ENCODE measurements at places on chromosomes 7 and 10.

GRCh38 chr10:74718208-74718607, 108.2 kb upstream of the KAT6B start:
- no peak for DNase-seq

GRCh38 chr7:37186753-37187152, 261.9 kb downstream of the ELMO1 start:
- DNase-seq, result no peak

- no peak for DNase-seq
Observed at GRCh38 chr7:318476-318875, 28.5 kb downstream of the FOXL3 start.

GRCh38 chr7:28157076-28157745, 23.4 kb downstream of the JAZF1 start:
- no peak for DNase-seq

GRCh38 chr7:94449151-94449725, 54.5 kb downstream of the COL1A2 start:
- peak; percentile 60 for DNase-seq

- no peak for DNase-seq
Observed at GRCh38 chr10:120628197-120628596, 171.2 kb downstream of the PLPP4 start.

GRCh38 chr10:97204826-97205679, 19.3 kb upstream of the SLIT1 start:
- no peak for DNase-seq

- no peak for DNase-seq
Observed at GRCh38 chr10:31920538-31920937, 8.1 kb downstream of the ARHGAP12 start.

- DNase-seq, result peak; percentile 49
Observed at GRCh38 chr10:18216482-18216881, 76.3 kb downstream of the CACNB2 start.

DNA sequence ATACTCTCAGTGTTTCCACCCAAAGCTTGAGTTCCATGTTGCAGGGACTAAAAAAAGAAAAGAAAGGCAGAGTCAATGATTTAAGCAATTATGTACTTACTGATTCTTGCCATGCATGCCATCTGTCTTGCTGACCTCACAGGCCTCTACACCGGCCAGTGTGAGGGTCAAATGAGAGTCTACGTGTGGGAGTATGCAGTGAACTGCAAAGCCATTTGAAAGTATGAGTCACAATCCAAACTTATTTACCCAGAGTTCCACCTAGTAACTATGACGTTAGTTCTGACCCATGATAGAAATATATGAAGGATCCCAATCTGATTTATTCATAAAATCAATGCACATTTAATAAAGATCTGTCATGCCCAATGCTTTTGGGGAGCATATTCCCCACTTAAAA, 26.5 kb downstream of the PDE1C start:
- DNase-seq, result peak; percentile 83

DNA sequence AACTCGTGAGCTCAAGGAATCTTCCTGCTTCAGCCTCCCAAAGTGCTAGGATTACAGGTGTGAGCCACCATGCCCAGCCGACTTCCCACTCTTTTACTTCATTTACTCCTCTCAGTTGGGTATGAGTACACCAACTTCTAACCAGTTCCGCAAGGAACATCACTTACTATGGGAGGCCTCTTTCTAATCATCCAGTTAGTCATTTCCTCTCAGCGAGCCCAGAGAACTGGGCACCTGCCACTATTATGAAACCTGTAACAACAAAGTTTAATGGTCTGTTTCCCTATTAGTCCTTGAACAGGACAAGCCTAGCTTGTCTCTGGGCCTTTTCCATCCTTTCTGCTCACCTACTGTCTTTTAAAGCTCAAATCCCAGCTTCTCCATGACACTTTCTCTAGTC, 88.8 kb downstream of the DNMBP start:
- peak; percentile 76 for DNase-seq

DNA sequence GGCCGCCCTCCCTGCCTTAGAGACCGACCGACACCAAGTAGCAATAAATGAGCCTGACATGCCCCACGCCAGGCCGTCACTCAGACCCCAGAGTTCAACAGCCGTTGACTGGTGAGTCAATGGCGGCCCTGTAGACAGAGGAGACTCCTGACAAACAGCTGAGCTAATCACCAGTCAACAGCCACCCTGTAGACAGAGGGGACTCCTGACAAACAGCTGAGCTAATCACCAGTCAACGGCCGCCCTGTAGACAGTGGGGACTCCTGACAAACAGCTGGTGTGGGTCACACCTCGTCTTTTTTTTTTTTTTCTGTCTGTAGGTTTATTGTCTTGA, 16.9 kb upstream of the KNDC1 start:
- no peak for DNase-seq

DNA sequence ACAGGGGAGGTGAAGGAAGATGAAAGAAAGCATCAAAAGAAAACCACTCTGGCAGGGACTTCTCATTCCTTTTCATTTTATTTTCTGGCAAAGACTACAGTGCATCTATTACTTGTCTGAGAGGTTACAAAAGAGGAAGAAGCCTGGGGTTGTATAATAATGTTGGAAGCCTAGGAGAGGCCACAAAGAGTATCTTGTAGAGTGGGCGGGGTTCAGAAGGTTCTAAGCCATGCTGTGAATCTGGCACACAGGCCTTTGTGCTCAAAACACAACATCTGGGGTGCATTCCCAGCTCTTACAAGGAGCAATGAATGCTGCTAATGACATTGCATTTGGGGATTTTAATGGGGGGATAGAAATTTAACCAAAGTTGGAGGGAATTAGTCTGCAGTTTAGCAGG, 49.4 kb downstream of the MRPL32 start:
- DNase-seq, result no peak

DNA sequence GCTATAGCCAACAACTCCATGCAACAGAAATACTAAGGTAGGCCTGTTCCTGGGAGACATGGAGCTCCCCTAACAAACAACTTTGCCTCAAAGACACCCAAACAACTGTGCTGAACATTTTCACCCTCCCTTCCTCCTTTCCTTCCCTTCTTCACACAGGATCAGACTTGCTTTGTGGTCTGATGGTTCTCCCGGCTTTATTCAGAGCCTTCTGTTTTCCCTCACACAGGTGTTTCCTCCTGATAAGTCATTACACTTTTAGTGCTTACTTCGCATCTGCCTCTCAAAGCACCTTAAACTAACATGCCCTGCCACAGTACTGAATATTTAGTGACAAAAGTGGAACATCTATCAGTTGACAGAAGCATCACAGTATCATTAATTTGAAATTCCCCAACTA, 56.3 kb upstream of the YAE1 start:
- DNase-seq, result no peak

- peak; percentile 51 for DNase-seq
Observed at GRCh38 chr7:108486291-108486966, 30.2 kb upstream of the NRCAM start.

- no peak for DNase-seq
Observed at GRCh38 chr10:130453036-130453720, 317.0 kb downstream of the GLRX3 start.

DNA sequence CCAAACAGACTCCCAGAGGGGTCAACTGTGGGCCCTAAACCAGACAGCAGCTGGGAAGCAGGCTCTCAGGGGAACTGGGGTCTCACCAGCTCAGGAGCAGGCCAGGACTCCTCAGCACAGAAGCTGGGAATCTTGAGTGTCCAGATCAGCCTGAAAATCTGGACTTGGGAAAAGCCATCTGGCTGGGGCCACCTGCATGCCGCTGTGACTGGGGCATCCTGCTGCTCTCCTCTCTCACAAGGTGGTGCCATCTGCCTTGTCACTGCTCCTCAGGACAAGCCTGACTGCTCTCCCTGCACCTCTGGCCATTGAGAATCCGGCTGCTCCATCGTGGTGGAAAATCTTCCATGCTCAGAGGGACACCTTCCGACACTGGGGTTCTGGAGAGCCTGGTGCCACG, 141.4 kb downstream of the PLPP4 start:
- DNase-seq, result no peak

DNA sequence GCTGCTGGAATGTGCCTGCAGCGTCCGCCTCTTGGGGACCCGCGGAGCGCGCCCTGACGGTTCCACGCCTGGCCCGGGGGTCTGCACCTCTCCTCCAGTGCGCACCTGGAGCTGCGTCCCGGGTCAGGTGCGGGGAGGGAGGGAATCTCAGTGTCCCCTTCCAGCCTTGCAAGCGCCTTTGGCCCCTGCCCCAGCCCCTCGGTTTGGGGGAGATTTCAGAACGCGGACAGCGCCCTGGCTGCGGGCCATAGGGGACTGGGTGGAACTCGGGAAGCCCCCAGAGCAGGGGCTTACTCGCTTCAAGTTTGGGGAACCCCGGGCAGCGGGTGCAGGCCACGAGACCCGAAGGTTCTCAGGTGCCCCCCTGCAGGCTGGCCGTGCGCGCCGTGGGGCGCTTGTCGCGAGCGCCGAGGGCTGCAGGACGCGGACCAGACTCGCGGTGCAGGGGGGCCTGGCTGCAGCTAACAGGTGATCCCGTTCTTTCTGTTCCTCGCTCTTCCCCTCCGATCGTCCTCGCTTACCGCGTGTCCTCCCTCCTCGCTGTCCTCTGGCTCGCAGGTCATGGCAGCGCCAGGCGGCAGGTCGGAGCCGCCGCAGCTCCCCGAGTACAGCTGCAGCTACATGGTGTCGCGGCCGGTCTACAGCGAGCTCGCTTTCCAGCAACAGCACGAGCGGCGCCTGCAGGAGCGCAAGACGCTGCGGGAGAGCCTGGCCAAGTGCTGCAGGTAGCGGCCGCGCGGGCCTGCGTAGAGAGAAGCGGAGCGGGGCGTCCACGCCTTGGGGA, 645 bp downstream of the SLC26A4 start:
- peak; percentile 52 for DNase-seq

- no peak for DNase-seq
Observed at GRCh38 chr7:2440608-2441245, 35.5 kb downstream of the GRIFIN start.

DNA sequence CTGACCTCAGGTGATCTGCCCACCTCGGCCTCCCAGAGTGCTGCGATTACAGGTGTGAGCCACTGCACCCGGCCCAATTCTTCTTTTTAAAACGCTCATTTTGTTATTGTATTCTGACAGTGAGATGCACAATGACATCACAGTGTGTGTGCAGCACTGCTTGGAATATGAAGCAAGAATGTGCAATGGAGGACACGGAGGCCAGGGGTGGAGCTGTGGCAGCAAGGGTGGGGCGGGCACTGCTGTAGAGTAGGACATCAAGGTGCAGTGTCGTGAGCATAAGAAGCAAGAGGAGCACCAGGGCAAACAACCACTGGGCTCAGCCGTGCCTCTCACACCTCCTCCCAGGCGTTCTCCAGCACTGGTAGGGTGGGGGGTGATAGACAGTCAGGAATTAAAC, 26.8 kb upstream of the GRID1 start:
- DNase-seq, result no peak

DNA sequence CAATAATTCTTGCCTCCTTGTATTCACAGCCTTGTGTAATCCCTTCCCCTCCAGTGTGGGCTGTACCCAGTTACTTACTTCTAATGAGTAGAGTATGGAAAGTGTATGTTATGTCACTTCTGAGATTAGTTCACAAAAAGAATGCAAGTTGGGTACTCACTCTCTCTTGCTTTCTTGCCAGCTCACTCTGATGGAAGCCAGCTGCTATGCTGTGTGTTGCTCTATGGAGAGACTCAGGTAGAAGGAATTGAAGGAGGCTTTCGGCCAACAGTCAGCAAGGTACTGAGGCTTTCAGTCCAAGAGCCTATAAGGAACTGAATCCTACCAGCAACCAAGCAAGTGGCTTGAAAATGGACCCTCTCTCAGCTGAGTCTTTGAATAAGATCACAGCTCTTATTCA, 9.7 kb upstream of the BICC1 start:
- no peak for DNase-seq

- no peak for DNase-seq
Observed at GRCh38 chr7:150745876-150746275, 8.7 kb downstream of the GIMAP5 start.

DNA sequence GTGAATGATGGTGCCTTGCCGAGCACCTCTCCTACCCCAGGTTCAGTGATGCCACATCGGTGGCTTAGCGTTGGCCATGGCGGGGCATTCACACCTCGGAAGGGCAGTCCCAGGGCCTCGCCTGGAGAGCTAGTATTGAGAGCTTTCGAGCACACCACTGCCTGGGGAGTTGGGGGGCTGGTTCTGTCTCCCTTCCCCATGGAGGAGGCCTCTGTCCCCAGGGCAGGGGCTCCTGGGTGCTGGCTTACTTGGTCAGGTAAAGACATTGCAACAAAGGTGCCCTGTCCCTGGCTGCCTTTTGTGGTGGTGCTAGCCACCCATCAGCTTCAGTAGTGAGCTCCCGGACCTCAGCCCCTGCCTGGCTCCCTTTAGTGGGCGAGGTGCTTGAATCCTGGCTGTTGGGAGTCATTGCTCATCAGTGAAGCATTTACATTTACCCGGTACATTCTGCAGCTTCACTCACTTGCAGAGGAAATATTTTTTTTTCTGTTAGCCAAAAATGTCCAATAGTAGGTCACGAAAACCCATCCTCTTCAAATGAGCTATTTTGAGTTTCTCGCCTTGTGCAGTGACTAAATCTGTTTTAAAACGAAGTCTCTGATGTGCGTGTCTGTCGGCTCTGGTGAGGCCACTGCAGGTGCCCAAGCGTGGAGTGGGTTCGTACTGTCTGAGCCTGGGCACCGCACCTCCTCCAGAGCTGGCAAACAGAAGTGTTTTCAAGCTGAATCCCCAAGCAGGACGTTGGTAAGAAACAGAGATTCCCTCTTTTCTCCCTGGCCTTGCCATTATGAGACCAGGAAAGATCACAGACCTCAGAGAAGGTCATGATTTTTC, 95.5 kb downstream of the INPP5A start:
- peak; percentile 47 for DNase-seq

DNA sequence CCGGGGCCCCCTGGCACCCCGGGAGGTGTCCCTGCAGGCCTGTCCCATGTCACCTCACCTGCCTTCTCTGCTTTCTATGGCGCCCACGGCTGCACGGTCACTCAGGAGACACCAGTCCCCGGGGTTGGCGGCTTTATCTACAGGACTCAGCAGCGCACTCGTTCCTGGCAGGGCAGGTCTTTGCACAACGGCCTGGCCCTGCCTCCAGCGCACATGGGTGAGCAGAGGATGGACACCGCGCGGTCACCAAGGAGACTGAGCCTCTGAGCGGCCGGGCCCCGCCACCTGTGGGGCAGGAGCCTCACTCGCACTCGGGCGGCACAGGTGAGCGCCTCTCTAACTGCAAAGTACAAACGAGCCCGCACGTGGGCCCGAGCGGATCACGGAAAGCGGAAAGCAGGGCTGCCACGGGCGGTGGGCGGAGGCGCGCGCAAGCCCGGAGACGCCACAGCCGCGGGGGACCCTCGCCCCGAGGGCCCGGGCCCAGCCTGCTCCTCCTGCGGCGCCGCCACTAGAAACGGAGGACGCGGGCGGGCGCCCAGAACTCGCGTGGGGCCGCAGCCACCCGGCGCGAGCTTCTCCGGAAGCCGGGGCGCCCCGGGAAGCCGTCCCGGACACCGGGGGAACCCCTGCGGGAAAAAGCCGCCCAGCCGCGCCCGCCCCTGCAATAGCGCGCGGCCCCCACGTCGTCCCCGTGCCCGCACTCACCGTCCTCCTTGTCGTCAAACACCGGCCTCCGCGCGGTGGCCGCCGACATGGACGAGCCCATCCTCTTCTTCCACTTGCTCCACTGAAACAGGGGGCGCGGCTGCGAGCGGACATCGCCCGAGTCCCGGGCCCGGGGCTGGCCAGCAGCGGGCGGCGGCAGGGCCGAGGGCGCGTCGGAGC, 642 bp downstream of the STK32C start:
- DNase-seq, result no peak
